ENCODE measurements at places on chromosomes 5 and 9.

DNA sequence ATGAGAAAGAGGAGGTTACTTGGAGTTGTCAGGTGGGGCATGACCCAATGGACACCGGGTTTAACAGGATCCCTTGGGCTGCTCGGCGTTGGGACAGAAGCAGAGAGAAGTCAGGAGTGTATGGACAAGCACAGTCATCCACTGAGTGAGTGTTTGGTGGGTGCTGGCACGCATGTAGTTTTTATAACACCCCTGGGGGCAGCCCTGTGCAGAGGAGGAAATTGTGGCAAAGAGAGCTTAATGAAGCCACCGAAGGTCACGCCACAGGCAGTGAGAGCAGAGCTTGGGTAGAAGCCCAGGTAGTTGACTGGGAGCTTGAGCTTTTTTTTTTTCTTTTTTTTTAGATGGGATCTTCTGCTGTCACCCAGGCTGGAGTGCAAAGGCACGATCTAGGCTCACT lies 43.2 kb upstream of the IER5L start:
- DNase-seq, result no peak

- DNase-seq, result no peak
Observed at GRCh38 chr5:175216991-175217390, 227.0 kb downstream of the DRD1 start.

GRCh38 chr5:89336111-89336510 lies 453.1 kb upstream of the MEF2C start:
- DNase-seq, result no peak

DNA sequence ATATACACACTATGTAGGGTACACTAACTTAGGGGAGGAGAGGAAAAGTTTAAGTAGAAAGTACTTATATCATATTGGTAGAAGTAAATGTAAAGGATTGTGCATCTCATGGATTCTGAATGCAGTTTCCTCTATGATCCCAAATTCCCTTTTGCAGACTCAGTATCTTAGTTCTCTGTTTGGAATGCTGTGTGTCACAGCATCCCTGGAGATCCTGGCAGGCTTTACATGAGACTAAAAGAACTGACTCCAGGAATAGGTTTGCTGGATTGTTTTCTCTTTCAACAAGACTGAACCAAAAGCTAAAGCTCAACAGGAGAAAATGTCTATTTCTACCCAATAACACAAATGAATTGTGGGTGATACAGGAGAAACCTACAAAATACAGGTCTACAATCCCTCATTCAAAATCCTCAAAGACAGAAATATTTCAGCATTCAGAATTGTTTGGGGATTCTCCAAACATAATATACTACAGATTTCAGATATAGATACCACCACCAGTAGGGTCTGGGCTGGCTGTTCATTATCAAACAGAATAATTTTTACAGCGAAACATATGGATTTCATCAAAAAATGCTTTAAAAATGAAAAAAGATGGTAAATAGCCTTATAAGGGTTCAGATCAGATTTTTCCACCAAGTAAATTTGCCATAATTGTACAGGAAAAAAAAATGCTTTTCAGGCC lies 324.7 kb upstream of the GRAMD2B start:
- DNase-seq, result no peak

- DNase-seq, result no peak
Observed at GRCh38 chr9:132001567-132001966, 78.1 kb downstream of the MED27 start.

- no peak for DNase-seq
Observed at GRCh38 chr5:95913663-95914062, 48.0 kb downstream of the ELL2 start.

DNA sequence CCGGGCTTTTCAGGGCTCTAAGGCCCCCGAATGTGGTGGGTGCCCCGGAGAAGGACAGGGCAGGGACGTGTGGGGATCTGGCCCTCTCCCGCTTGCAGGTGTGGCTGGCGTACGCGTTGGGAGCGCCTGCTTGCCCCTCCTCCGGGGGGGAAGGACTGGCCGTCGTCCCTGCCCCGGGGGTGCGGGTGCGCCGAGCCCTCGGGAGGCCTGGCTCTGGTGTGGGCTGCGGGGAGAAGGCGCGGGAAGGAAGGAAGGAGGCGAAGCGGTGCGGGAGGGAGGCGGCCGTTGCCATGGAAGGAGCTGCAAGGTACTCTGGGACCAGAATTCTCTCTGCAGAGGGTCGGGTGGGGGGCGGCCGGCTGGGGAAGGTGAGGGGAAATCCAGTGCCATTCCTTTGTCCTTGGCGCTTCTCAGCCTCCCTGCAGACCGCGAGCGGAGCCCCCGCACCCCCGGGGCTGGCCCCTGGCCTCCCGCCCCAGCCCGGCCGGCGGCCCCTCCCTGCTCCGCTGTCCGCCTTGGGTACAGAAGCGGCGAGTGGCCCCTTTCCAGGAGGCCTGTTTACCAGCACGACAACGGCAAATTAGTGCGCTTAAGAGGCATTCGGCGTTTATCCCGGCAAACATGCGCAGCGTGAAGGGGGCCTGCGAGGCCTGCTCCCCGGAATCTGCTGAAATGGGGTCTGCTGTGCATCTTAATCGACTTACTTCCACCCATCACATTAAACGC lies 67.1 kb upstream of the UNC5A start:
- DNase-seq, result no peak

DNA sequence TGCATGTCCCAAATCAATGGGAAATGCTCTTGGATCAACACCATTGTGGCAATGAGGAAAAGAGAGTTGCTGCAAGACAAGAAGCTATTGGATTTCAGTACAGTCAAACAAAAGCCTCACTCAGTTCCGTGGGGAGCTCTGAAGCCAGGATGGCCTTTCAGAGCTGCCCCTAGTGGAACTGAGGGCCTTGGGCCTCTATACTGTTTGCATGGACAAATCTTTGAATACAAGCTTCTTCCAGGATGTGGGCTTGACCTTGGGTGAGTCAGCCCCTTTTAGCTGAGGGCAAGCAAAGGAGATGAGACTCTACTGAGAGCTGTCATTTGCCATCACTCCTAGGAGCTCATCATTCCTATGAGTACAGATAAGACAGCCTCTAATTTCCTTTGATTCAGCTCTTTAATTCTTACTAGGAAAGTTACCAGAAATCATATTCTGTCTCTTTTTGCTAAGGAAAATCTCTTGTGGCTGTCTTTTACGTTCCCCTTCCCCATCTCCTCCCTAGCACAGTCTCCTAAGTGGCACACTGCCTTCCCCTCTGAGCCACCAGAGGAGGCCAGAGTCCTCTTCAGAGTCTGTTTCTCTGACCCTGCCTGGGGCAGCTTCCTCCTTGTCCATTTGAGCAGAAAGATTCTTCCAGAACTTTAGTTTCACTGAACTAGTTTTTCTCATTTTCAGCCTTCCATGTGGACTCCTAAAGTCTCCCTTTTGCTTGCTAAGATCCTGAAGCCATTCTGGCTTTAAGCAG lies 168.8 kb upstream of the POC5 start:
- DNase-seq, result no peak

DNA sequence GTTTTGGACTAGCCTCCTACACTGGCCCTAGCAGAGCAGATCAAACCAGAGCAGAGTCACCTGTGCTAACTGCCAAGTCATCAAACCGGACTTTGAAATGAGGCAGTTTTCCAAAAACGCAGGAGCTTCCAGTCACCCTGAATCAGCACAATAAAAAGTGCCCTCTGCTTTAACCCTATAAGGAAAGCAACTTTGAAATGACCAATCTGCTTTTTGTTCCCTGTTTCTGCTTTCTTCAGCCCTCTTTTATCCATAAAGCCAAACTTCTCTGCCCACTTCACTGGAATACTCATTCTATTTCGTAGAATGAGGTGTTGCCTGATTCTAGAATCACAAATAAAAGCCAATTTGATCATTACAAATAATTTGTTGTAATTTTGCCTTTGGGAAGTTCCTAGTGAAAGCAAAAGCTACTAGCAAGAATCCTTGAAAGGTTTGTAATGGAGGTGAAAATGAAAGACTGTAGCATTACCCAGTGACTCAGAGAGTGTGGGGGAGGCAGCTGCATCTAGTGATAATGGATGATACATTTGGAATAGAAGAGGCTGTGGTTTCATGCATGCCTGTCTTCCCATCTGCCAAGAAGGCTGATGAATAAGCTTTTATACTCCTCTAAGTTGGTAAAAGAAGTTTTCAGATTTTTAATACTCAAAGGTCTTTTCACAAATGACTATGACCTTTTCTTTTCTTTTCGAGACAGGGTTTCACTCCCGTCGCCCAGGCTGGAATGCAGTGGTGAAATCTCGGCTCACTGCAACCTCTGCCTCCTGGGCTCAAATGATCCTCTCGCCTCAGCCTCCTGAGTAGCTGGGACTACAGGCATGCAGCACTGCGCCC lies 14.9 kb downstream of the SPAAR start:
- DNase-seq, result no peak

- no peak for DNase-seq
Observed at GRCh38 chr9:77593528-77593927, 54.6 kb downstream of the GNA14 start.

DNA sequence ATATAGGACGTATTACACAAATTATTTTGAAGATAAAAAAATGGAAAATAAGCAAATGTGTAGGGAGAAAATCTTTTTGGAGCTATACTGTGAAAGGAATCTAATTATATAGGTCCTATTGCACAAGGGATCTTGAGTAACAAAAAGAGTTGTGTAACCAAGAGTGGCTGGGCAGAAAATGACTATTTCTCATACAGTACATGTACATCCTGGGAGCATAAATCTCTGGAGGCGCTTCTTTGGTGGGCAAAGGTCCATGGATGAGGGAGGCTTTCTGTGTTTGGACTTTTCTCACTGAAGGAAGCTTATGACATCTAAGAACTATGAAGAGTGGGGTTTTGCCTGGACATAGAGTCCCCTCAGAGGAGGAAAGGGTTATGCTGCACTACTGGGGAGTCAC lies 29.8 kb downstream of the ANKS6 start:
- DNase-seq, result no peak

GRCh38 chr9:133050781-133051180 lies 11.0 kb upstream of the CEL start:
- no peak for DNase-seq

GRCh38 chr9:76733096-76733495 lies 31.1 kb upstream of the PCA3 start:
- no peak for DNase-seq

DNA sequence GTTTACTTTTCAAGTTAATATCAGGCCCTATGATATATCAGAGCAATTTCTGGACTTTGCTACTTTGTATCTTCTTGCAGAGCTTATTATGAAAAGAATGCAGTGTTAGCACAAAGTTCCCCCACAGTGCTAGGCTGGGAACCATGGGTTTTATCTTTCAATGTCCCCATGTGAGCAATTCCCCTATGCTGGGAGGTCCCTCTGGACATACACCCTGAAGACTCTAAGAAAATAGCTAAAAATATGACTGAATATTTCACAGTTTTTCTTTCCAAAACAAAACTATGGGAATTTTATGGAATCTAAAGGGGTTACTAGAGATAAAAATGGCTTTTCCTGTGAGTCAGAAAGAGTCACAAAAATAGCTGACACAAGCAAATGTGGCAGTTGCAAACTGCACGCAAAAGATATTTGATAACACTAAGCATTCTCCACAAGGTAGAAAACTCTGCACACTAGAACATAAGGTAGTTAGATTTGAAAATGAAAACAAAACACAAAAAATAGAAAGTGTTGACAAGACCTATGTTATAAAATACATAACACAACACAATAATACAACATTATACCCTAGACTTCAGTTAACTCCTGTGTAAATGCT lies 487.5 kb upstream of the GRIN3A start:
- DNase-seq, result no peak

DNA sequence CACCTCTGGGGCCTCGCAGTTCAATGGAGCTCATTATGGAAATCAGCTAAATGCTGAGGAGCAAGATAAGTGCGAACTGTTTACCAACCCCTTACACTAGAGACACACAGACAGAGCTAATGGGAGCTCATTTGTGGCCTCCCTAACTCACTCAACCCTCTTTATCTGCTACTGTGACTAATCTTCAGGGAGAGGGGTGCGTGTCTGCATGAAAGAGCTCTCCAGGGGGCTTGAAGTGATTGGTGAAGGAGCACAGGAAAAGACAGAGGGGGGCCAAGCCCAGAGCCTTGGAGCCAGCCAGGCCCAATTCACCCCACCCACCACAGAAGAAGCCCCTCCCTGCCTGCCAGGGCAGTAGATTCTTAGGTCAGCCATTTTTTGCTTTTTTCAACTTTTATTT lies 466.8 kb upstream of the BRINP1 start:
- DNase-seq, result no peak

DNA sequence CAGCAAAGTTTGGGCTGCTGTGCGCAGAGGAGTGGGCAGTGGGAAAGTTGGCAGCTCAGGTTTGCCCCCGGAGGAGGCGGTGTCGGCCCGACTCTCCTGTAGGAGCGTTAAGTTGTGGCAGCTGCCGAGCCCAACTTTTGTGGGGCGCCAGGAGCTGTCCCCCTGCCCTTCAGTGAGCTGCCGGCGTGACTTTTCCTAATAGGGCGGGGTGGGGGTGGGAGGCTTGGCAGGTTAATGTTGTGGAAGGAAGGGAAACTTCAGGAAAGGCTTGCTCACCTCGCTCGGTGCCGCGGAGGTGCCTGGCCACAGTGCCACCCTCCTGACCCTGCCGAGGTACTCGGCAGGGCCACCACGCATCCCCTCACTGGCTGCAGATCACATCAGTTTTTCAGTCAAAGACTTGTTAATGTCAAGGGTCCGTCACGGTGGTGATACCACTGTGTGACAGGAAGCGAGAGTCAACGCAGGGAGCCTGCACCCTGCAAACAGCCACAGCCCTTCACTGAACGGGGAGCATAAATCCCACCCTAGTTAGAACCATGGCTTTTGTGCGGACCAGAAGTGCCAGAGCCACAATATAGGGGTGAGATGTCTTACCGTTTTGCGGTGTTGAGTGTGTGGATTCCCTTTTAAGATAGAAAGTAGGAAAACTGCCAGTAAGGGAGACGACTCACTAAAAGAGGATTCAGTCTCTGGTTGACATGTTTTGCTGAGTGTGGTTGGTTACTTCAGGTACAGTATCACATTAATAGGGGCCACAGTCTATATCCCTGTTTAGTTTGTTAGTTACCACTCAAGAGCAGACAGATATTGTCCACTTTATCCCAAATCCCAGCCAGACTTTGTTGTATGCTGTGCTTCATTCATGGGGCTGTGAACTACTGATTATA lies 796 bp downstream of the LNPEP start:
- no peak for DNase-seq

DNA sequence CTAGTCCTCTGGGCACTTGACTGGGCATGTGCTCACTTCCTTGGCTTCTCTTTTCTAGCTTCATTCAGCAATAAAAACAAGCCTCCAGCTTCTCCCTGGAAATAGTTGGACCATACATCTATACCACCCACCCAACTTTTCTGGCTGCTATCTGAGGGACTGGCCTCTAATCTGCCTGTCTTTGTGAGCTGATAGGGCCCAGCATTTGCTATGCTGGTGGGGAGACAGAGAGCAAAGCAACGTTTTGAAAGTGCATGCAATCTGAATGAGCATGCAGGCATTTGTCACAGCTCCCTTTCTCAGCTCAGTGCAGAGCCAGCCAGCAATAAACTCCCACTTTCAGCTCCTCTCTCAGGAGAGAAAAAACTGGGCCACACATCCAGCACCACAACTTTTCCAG lies 50.7 kb upstream of the ISOC1 start:
- no peak for DNase-seq

GRCh38 chr9:5813824-5814223 lies 19.1 kb downstream of the ERMP1 start:
- no peak for DNase-seq
